ENCODE measurements at places on chromosomes 3 and 15. TPM values are rescaled to one million over a fixed set of nuclear protein-coding genes. Genes with fewer than 3 reads are reported as not detected.

CCDC174 gene
- 18.5 TPM for total RNA-seq

DNA sequence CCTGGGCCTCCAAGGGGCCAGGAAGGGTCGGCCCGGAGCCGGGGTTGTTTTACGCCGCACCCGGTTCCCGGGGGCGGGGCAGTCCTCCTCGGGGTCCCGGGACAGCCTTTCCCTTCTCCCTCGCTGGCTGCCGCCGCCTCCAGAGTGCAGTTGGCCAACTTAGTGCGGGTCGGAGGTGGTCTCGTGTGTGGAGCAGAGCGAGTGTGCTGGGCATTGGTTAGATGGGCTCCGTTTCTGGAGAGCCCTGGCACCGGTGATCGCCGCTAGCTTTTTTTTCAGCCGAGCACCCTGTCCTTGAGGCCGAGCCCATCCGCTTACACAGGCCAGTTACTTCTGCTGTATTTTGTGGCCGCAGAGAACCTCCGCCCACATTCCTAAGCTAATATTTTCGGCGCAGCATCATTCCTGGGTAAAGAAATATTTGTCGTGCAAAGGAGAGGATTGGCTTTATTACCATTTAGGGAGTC lies 585 bp downstream of the KIF23 start:
- H3K27me3 ChIP-seq: peaks cover 4% of the 10 kb centered on the region
- H3K4me3 ChIP-seq: peak overlapping the region; percentile 89
- H3K27ac ChIP-seq: peak overlapping the region; percentile 66
- peak; percentile 39 for DNase-seq

DNA sequence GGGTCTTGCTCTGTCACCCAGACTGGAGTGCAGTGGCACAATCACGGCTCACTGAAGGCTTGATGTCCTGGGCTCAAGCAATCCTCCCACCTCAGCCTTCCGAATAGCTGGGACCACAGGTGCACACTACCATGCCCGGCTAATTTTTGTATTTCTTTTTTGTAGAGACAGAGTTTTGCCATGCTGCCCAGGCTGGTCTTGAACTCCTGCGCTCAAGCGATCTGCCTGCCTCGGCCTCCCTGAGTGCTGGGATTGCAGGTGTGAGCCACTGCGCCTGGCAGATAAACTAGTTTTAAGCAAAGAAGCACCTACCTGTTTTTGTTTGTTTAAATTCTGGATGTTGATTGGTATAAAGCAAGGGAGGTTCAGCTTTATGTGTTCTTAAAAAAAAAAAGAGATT lies 170.6 kb upstream of the GOLIM4 start:
- H3K4me1 ChIP-seq: no peaks in the 10 kb centered on the region
- H3K4me3 ChIP-seq: no peak overlapping the region
- H3K27ac ChIP-seq: no peak overlapping the region
- H3K27me3 ChIP-seq: no peaks in the 10 kb centered on the region

- H3K27me3 ChIP-seq: no peaks in the 10 kb centered on the region
- no peak overlapping the region for H3K4me3 ChIP-seq
- H3K27ac ChIP-seq: no peak overlapping the region
- H3K4me1 ChIP-seq: no peaks in the 10 kb centered on the region
Measured at GRCh38 chr3:165555785-165556184, 281.4 kb downstream of the BCHE start.

DNA sequence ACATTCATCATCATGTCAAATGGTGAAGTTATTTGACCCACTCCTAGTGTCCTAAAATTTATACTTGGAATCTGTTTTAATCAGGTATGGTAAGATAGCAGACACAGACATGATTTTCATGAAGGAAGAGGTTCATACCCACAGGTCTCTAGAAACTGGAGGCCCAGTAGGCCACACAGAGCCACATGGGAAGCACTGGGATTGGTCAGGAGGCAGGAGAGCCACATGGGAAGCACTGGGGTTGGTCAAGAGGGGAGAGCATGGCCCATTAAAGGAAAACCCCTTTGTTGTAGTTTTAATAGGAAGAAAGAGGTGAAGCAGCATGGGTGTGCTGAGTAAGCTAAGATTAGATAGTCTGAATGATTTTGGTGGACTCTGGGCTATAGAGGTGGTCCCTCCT lies 356.9 kb downstream of the MFSD1 start:
- H3K27me3 ChIP-seq: no peaks in the 10 kb centered on the region
- no peak overlapping the region for H3K27ac ChIP-seq
- H3K36me3 ChIP-seq: no peaks in the 10 kb centered on the region
- H3K4me3 ChIP-seq: no peak overlapping the region
- DNase-seq: no peak

DNA sequence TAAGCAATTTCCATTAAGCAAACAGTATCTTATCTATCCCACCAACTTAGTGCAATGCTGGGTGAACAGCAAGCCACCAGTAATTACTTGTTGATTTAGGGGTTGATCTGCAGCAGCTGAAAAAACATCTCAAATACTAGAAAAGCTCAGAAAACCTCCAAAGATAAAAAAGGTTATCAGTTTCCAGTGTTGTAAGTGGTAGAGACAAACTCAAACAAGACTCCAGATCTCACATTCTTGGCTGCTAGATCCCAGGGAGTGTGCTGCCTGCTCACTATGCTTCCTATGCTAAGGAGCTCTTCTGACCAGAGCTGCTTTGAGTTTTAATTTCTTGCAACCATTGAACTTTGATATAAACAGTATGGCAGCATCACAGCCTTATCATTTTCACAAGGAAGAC lies 11.3 kb downstream of the B3GALNT1 start:
- H3K27ac ChIP-seq: no peak overlapping the region
- no peaks in the 10 kb centered on the region for H3K4me1 ChIP-seq
- H3K27me3 ChIP-seq: no peaks in the 10 kb centered on the region
- no peak for DNase-seq
- peaks cover 22% of the 10 kb centered on the region for H3K36me3 ChIP-seq

ARHGEF3 gene
- total RNA-seq: 101 TPM

- DNase-seq: peak; percentile 66
- H3K4me3 ChIP-seq: peak overlapping the region; percentile 47
- peak overlapping the region; percentile 84 for H3K27ac ChIP-seq
- H3K27me3 ChIP-seq: no peaks in the 10 kb centered on the region
Measured at GRCh38 chr3:5002174-5002870, 23.1 kb downstream of the BHLHE40 start.

GRCh38 chr3:140540262-140540661 lies 137.6 kb upstream of the TRIM42 start:
- H3K4me1 ChIP-seq: no peaks in the 10 kb centered on the region
- no peaks in the 10 kb centered on the region for H3K27me3 ChIP-seq
- H3K36me3 ChIP-seq: no peaks in the 10 kb centered on the region
- no peak overlapping the region for H3K27ac ChIP-seq

DNA sequence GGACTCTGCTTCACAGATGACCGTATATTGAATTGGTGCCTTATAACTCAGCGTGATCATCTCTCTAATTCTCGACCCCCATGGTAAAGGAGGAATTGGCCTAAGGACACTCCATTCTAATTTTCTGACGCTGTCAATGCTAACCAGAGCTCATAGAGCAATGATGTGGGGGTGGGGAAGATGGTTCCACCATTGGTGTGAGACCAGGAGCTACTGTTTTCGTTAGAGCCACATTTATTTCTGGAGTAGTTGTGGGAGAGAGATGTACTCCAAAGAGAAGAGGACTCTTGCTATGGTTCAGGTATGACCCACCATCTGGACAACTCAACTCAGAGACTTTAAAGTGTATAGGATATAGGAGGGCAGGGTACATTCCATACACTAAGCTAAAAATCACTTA lies 16.3 kb downstream of the ZBTB38 start:
- no peak for DNase-seq
- no peak overlapping the region for H3K27ac ChIP-seq
- no peak overlapping the region for H3K4me3 ChIP-seq
- peaks cover 18% of the 10 kb centered on the region for H3K4me1 ChIP-seq

- no peak for DNase-seq
- H3K36me3 ChIP-seq: no peaks in the 10 kb centered on the region
- H3K27ac ChIP-seq: no peak overlapping the region
- H3K4me3 ChIP-seq: no peak overlapping the region
Measured at GRCh38 chr3:46667657-46668056, 25.8 kb downstream of the ALS2CL start.

- H3K4me1 ChIP-seq: peaks cover 9% of the 10 kb centered on the region
- no peak overlapping the region for H3K27ac ChIP-seq
- H3K27me3 ChIP-seq: peaks cover 16% of the 10 kb centered on the region
- H3K4me3 ChIP-seq: no peak overlapping the region
- no peaks in the 10 kb centered on the region for H3K36me3 ChIP-seq
Measured at GRCh38 chr15:81410318-81410753, 36.3 kb upstream of the TMC3 start.

- peaks cover 5% of the 10 kb centered on the region for H3K27me3 ChIP-seq
- H3K27ac ChIP-seq: no peak overlapping the region
- no peaks in the 10 kb centered on the region for H3K4me1 ChIP-seq
- no peak for DNase-seq
Measured at GRCh38 chr3:153976891-153977554, 144.2 kb upstream of the ARHGEF26 start.

PLA2G4E gene
- not detected for total RNA-seq

DNA sequence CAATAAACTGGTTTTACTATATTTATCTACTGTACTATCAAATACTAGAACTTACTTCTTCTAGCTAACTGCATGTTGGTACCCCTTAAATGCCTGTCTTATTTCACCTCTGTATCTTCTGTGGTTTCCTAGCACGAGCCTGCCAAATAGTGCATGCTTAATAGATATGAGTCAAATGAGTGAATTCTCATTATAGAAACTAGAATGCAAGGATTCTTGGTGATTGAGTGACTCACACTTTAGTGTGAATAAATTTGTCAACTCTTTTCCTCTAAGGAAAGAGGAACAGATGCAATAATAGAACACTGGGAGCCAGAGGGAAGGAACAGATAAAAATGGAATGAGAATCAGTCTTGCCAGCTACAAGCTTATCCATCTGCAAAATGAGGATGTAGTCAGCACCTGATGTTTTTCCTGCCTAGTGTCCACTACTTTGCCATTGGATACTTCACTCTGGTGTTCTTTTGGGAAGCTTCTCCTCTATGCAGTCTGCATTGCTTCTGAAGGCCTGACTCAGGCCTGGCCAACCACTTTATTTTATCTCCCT lies 189.1 kb upstream of the CADPS start:
- no peaks in the 10 kb centered on the region for H3K4me1 ChIP-seq
- H3K4me3 ChIP-seq: no peak overlapping the region
- no peak for DNase-seq
- H3K36me3 ChIP-seq: no peaks in the 10 kb centered on the region
- H3K27me3 ChIP-seq: no peaks in the 10 kb centered on the region
- no peak overlapping the region for H3K27ac ChIP-seq

- no peak overlapping the region for H3K4me3 ChIP-seq
- no peak overlapping the region for H3K27ac ChIP-seq
Measured at GRCh38 chr3:182451871-182452270, 341.4 kb upstream of the ATP11B start.

LYZL4 gene
- total RNA-seq: not detected

SH2D7 gene
- 0.29 TPM for total RNA-seq

GRCh38 chr15:75782926-75783325 lies 60.3 kb upstream of the UBE2Q2 start:
- peaks cover 4% of the 10 kb centered on the region for H3K4me1 ChIP-seq
- no peak overlapping the region for H3K4me3 ChIP-seq
- H3K27ac ChIP-seq: no peak overlapping the region
- H3K27me3 ChIP-seq: peaks cover 32% of the 10 kb centered on the region
- DNase-seq: no peak

COPS2 gene
- total RNA-seq: 55.8 TPM

DNA sequence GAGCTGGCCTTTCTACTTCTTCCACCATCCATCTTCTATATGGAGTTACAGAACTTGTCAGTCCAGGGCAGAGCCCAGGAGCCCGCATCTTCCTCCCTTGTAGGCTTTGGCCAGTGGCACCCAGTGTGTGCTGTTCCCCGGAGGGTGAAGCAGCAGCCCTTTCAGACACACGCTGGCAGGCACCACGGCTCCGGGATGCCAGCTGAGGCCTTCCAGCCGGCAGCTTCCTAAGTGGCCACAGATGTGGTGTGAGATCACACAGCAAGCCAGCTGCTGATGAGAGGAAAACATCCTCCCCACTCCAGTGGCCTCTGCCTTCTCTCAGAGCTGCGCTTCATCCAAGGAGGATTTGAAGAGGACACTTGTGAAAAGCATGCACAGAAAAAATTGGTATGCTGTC lies 24.1 kb downstream of the CRABP1 start:
- no peak overlapping the region for H3K4me3 ChIP-seq
- no peak for DNase-seq
- H3K27me3 ChIP-seq: peaks cover 21% of the 10 kb centered on the region
- no peaks in the 10 kb centered on the region for H3K36me3 ChIP-seq
- no peak overlapping the region for H3K27ac ChIP-seq
- H3K4me1 ChIP-seq: no peaks in the 10 kb centered on the region

ZNF774 gene
- 1.6 TPM for total RNA-seq

All from activated CD8-positive, alpha-beta T cell treated with anti-CD3 and anti-CD28 coated beads, Interleukin-2, amount 10 ng/mL, durations not matched to agents 7 days and 5 days (primary cell).